ENCODE measurements at places on chromosomes 1 and 21.

DNA sequence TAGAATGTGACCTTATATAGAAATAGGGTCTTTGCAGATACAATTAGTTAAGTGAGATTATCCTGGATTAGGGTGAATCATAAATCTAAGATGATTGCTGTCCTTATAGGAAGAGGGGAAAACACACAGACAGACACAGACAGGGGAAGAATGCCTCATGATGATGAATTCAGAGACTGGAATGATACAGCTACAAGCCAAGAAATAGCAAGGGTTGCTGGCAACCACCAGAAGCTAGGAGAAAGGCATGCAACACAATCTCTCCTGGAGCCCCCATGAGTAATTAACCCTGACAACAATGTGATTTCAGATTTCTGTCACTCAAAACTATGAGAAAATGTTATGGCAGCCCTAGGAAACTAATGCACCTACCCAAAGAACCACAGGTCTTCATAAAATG, 19.1 kb upstream of the PPIH start:
- no peak for DNase-seq

DNA sequence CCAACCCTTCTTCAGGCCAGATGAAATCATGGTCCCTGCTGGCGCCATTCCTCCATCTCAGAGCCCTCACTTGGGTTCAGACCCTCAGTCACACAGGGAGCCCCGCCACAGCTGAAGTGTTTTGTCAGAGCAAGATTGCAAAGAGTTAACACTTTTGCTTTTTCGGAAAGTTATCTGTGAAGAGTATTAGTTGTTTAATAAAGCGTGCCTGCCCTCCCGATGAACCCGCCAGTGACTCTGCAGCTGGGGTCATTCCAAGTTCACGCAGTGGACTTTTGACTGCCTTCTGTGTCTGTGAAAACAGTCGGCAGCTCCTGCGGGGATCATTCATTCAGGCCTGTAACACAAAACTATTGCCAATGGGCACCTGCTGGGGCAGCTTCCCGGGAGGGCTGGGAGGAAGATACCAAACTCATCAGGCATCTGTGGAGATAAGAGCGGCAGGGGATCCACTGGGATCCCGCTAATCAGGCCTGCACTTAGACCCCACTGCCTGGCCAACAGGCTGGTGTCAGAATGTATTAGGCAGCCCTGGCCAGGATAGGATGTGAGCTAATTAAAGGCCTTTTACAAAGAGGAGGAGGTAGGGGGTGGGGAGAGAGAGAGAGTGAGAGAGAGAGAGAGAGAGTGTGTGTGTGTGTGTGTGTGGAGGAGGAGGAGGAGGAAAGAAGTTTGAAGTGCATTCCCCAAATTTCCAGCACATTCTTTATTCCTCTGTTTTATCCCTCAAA, 184.5 kb downstream of the DHRS3 start:
- DNase-seq = no peak

- no peak for DNase-seq
These were observed 82.4 kb upstream of the C21orf91 start for GRCh38 chr21:17901458-17902079.

DNA sequence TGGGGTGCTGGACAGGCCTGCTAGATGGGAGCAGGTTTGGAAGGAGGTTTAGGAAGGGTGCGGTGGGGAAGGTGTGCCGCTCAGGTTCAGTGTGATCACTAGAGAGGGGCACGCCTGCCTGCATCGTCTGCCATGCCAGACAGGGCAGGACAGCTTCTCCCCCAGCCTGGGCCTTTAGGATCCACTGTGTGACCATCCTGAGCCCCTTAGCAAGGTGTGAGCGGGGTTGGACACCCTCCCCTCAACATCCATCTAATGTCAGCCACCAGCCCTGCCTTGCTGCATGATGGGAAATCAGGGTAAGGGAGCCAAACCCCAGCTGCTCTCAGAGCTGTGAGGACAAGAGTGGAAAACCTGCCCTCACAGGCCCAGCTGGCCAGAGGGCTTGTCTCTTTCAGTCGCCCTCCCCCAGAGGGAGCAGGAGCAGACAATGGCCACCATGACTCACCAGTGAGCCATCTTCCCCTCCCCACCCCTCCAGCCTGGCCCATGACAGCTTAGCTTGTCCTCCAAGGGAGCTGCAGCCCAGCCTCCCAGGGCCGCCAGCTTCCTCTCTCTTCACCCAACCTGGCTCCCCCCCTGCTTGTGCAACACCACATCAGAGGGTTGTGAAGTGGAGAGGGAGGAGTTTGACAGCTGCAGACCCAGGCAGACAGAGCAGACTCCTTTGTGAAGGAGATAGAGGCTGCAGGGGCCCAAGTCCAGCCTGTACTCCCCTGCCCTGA, 37.0 kb downstream of the NUAK2 start:
- peak; percentile 64 for DNase-seq

DNA sequence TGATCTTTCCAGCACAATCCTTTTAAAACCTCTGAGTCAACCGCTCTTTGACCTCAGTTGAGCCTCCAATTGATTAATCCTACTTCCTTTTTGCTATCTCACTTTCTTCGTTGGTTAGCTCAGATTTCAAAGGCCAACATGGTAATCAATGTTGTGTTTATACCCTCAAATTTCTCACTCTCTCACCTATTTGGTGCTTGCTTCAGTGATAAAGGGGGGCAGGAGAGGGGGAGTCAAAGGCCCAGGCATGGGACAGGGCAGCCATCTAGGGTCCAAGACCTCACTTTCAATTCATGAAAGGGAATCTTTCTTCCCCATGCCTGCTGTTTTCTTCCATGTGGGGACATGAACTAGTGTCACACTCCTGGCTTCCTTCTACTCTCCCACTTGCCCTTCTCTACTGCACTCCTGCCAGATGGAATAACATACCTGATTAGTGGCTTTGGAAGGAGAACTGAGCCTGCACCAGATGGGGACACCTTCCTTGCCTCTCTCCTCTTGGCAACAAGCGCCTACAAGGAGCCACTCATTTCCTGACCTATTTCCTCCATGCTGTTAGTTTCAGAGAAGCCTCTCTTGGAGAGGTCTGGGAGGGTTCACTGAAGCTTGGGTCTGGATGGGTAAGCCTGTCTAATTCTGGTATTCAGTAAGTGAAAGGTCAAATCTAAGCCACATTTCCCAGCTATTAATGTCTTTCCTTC, 73.3 kb upstream of the ARHGAP29 start:
- DNase-seq = no peak

DNA sequence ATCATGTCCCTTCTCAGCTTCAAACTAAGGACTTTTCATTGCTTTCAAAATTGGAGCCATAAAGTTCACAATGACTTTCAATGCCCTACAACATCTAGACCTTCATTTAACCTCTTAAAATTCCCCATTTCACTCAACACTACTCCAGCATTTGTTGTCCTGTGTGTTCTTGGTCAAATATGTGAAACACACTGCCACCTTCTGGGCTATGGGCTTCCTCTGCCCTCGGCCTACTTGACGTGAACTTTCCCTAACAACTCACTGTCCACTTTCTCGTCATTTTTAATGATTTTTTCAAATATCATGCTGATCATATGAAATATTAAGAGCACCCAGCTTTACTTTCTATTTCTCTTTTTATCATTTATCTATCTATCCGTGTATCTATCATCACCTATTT, 2018.4 kb downstream of the NCAM2 start:
- no peak for DNase-seq

GRCh38 chr1:207581496-207582153, 63.3 kb upstream of the CR1L start:
- DNase-seq = no peak

DNA sequence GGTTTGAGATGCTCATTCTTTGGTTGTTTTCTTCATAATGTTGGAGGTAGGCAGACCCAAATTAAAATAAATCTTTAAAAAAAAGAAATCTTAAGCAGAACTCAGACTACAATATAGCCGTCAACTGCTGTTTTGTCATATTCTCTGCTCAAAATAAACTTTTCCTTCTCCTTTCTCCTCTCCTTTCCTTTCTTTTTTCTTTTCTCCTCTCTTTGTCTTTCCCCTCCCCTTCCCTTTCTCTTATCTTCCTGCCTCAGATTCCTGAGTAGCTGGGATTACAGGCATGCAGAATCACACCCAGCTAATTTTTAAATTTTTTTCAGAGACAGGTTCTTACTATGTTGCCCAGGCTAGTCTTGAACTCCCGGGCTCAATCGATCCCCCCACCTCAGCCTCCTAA, 24.8 kb upstream of the MTF1 start:
- DNase-seq = no peak

GRCh38 chr1:40872276-40872675, 10.1 kb upstream of the CITED4 start:
- no peak for DNase-seq

- no peak for DNase-seq
These were observed 467.5 kb downstream of the PTPRU start for GRCh38 chr1:29703596-29704370.

GRCh38 chr1:171674431-171675405, 22.2 kb upstream of the MYOC start:
- no peak for DNase-seq

- no peak for DNase-seq
These were observed 50.7 kb upstream of the SPOCD1 start for GRCh38 chr1:31866450-31867032.

DNA sequence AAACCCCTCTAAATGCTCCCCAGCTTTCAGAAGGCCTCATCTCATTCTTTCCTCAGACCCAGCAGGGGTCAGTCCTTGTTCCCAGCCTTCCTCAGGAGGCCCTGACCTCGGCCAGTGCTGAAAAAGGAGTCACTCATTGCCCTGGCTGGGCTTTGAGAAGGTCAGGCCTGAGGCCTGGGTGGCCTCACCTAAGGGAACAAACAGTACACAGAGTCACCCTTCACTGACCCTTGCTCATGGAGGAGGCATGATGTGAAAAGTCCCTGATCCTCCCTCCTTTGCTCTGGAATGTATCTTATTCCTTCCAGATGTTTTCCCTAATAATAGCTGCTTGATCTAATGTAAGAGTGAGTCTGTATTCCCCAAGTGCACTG, 117.7 kb upstream of the SLC44A3 start:
- no peak for DNase-seq

DNA sequence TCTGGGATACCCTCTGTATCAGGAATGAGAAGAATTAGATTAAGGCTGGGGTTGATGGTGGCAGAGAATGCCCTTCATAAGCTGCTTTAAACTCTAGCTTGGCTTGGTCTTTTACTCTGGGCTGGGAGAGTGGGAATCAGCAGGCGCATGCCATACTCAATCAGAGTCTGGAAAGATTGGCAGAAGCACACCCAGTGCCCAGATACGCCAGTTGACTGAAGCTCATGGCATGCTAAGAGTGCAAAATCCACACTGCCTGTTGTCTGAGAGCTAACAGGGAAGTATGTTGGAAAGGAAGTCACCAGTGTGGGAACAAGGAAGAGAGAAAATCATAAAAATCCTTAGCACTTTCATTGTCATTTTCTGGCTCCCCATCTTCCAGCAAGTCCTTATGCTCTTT, 53.0 kb downstream of the HMCN1 start:
- DNase-seq = no peak

GRCh38 chr21:44353191-44353970, at the start of gene TRPM2:
TSS of gene TRPM2 (plus strand) at chr21:44353621. CDS start at chr21:44353701, 80 bp downstream.
- DNase-seq = no peak

DNA sequence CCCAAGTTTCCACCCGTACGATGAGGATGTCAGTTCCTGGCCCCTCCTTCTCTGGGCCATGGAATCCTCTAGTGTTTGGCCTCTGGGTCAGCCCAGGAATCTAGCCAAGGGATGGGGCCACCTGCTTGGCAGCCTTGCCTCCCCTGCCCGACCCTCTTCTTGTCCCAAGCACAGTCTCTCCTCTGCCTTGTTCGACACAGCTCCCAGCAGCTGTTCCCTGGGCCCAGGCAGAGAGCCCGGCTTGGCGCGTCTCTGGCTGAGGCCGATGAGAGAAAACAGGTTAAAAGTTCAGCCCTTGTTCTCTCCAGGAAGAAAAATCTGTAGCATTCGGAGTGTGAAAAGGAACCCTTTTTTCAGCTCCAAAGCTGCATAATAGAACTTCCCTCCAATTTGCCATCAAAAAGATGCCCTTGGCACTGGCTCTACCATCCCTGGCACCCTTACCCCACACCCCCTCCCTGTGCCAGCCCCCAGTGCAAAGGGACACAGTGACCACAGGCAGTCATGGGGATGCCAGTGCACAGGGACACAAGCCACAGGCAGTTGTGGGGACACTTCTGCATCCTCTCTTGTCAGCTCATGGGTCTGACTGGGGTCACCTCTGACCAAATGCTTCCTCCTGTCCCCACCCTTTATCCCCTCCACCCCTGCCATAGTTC, 68.4 kb downstream of the EPHB2 start:
- DNase-seq = no peak

DNA sequence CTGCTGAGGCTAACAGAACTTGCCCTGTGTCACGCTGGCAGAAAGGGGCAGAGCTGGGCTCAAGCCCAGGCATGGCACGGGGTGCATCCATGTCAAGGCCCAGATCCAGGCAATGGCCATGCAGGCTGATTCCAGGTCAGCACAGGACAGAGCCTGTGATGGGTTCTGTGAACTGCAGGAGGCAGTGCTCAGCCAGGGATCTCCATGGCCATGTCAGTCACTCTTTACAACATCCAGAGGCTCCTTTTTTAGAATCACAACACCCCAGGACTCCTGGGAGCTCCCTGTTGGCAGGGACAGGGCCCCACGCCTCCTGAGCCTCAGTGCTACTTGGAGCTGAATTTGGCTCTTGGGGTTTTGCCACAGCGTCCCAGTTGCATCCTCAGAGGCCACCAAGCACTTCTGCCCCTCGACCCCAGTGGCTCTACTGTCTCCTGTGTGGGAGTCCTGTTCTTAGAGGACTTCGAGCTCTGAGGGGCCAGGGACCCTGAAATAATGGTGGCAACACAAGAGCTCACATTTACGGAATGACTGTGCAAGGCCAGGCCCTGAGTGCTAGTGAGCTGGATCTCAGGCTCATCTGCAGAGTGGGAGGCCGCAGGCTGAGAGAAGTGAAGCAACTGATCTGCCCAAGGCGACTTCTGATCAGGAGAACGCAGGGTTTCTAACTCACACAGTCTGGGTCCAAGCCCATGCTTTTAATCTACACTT, 211.5 kb downstream of the TRABD2B start:
- no peak for DNase-seq

DNA sequence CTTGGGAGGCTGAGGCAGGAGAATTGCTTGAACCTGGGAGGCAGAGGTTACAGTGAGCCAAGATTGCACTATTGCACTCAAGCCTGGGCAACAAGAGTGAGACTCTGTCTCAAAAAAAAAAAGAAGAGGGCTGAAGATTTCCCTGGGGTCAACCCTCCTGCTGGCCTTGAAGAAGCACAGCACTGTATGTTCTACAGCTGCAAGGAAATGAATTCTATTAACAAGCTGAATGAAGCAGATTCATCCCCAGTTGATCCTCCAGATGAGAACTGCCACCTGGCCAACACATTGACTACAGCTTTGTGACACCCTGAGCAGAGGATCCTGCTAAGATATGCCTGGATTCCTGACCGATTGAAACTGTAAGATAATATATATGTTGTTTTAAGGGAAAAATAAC, 129.5 kb downstream of the ADSS2 start:
- no peak for DNase-seq

DNA sequence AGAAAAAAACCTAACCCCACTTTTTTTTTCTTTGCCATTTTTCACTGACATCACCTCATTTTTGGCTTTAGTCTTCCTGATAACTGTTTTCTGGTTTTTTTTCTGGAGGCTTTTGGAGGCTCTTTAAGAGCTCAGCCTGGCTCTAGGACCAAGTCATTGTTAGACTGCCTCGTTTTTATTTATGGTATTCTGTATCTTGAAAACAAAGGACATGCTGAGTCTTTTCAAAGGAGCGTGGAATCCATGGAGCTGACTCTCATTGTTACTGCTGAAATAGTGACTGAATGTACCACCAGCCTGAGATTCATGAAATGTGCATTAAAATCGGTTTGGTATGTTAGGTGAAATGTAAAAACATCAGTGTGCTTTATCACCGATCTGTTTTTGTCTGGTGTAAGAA, 28.0 kb downstream of the RASAL2 start:
- no peak for DNase-seq

GRCh38 chr1:209354111-209354839, 229.2 kb upstream of the CAMK1G start:
- DNase-seq = peak; percentile 56
